ENCODE measurements at places on chromosomes 6 and 20.

GRCh38 chr6:89873721-89874120 lies 20.5 kb upstream of the GJA10 start:
- DNase-seq: no peak

DNA sequence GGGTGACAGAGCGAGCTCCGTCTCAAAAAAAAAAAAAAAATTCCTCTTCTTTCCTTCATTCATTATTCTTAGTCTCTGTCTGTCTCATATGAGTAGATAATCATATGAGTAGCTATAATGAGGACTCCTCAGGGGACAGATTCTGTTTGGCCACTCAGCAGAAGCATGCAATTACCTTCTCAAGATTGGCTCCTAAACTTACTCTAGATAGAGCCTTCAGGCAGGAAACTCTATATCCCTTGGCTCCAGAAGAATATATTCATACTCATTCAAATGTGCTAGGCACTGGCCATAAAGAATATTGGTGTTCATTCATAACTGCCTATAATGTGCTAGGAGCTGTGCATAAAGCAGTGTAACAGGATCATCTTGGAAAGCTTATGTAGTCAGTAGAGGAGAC lies 2.2 kb upstream of the ACAT2 start:
- DNase-seq: no peak

DNA sequence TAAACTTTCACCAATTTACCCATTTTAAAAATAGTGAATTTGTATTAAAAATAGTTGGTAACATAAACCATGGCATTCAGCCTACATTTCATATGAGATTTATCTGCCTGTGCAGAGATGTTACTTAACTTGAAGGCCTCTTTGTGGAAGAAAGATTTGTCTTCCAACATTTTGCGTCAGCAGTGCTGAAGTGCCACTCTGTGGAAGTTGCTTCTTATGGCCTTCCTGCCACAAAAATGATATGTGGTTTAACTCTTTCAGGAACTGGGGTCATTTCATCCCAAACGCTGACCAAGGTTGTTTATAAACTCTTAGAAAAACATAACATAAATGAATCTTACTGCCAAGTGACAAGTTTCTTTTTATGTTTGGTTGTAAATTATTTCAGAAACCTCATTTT lies 246.8 kb downstream of the ARID1B start:
- no peak for DNase-seq

GRCh38 chr6:53066874-53067706 lies 1.9 kb downstream of the FBXO9 start:
- no peak for DNase-seq

DNA sequence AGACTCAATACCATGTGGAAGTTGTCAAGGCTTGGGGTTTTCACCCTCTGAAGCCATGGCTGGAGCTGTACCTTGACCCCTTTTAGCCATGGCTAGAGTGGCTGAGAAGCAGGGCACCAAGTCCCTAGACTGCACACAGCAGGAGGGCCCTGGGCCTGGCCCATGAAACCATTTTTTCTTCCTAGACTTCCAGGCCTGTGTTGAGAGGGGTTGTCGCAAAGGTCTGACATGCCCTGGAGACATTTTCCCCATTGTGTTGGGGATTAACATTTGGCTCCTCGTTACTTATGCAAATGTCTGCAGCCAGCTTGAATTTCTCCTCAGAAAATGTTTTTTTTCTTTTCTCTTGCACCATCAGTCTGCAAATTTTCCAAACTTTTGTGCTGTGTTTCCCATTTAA lies 196.4 kb downstream of the SLC16A10 start:
- no peak for DNase-seq

DNA sequence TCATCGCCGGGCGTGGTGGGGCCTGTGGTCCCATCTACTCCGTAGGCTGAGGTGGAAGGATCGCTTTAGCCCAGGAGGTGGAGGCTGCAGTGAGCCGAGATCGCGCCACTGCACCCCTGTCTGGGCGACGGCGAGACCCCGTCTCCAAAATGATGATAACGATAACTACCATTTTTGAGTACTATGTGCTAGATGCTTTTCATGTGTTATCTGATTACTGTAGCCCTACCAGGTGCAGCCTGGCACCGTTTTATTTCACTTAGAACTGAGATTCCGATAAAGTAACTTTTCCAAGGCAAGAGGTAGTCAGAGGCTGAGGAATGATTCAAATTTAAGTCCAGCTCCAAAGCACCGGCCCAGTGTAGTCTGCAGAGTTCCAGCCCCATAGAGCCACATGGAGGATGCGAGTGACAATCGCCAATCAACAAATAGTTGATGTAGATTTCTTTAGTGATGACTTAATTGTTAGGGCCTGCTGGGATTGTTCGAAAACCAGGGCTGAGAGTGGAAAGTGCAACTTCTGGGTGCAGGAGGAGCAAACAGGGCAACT lies 727 bp downstream of the ERMARD start:
- DNase-seq: no peak

DNA sequence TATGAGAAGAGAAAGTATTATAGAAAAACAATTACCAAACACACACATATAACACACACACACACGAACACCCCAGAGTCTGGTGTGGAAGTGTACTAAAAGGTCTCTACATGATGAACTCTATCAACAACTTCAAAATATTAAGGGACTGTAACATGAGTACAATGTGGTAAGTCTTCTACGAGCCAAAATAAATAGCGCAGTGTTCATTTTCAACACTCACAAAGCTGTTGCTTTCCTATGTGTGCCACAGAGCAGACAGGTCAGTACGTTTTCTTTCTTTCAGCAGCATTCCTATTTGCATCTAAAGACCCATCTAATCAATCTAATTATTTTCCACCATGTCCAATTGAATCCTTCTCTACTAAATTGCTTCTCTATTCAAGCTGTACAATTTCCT lies 12.1 kb upstream of the CNKSR3 start:
- DNase-seq: no peak

DNA sequence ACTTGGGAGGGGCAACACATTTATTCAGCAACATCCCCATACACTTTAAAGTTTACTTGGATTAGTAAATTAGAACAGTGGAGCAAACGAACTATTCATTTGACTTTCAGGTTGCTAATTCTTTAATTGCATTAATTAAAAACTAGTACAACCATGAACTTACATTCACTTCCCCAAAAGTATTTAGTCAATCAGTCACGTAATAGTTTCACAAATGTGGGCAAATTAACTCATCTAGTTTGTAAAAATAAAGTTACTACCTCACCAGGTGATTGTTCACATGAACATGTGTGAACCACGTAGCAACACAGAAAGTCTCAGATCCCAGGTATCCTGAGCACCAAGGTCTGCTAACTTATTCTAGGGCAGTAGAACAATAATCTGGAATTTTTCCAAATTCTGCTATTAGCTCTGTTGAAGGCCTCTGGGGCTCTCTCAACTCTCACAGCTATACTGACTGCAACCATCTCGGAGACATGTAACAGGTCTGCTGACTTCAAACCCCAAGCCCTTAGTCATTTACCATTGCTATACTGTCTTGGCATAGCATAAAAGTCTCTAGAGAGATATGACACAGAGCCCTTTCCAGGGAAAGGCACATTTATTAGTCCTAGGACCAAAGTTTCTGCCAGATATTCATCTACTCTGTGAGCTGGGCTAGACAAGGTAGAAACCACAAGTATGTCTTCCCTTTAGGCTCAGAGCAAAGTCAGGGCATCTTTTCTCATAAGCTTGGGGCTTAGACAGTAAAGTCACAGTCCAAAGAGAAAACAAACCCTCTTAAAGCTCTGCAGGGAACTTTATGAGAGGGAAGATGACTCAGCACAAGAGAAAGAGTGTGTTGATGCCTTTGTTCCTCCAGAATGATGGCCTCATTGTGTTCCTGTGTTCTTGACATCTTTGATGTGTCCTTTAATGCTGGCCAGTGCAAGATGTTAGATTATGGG lies 50.9 kb upstream of the CCDC28A start:
- DNase-seq: no peak

DNA sequence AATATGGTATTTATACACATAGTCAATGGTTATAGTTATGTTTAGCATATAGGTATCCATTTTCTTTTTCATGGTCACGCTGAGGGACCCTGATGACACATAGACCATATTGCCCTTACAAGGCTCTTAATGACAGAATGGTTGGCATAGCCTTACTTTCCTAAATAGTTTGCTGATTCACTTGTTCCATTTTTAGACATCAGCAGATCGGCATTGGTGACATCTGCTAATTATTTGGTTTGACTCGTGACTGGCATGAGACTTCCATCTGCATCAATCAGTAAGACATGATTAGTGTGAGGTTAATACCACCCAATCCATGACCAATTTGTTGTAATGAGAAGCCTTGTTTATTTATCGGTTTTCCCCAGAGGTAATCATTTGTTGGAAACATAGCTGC lies 309.7 kb downstream of the ALDH8A1 start:
- DNase-seq: no peak

- no peak for DNase-seq
These were observed 59.9 kb upstream of the TENT5A start for GRCh38 chr6:81812401-81812800.

GRCh38 chr6:132931936-132932514 lies 117.7 kb downstream of the RPS12 start:
- DNase-seq: no peak

- DNase-seq: peak; percentile 74
These were observed 47.5 kb downstream of the RALGAPA2 start for GRCh38 chr20:20664795-20665589.

DNA sequence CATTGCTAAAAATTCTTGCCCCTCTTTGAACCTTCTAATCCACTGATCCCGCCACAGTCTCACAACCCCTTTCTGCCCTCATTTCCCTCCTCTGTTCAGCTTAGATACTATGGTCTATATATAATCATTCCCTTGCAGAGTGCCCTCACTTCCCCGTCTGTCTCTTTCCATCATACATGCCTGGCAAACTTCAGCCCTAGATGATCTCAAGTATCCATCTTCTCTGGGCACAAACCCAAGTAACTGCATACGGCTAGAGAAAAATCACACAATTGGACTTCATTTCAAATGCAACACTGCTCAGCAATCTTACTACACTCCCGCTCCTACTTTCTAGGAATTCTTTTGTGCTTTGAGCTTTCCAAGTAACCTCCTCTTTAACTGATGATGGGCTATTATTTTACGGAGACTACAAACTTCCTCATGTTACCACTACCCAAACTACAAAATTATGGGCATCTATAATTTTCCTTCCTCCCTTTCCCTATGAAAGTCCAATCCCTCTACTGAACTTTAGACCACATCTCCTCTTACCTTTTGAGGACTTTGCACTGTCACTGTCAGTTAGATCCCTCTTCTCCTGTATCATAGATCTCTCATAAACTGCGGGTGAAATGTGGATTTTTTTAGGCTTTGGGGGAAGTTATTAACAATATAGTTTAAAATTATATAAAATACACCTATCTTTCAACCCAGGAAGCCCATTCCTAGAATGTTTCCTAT lies 135.6 kb downstream of the BTBD9 start:
- DNase-seq: no peak

GRCh38 chr6:138371452-138371711 lies 6.3 kb upstream of the SMIM28 start:
- DNase-seq: no peak

DNA sequence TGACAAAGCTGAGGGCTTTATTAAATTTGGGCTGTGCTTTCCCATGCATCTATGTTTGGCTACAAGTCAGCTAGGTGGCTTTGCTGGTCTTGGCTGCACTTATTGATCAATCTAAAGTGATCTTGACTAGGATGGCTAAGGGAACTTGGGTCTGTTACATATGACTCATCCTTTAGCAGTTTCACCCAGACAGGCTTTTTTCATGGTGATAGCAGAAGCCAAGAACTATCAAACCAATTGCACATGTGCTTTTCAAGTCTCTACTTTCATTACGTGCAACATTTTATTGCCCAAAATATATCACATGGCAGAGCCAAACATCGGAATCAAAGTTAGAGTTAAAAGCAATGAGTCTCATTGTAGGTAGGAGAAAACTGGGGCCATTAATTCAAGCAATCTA lies 626.3 kb downstream of the TENT5A start:
- DNase-seq: no peak

DNA sequence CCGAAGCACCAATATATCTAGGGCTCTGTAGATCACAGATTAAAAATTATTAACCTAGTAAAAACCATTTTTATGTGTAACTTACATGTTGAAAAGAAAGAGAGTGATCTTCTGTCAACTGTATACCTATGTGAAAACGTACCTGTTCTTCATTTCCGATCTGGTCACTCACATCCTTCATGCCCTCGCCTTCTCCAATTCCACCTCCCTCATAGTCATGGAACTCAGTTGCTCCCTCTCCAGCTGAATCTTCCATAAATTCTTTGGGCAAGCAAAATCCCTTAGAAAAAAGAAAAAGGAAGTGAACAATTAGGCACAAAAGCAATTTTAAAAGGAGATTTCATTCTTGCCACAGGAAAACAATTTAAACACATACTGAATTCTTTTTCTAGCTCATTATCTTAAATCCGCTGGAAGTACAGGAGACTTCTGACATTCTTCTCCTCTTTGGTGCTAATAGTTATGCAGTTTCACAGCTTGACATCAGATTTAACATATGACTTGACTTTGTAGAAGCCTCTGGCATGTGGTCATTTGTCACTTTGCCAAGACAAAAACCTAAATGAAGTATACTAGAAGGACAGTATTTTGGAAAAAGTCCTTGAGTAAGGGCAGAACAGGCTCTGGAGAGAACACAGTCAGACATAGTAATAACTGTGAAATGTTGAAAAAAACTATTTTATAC lies 29.5 kb upstream of the LYRM2 start:
- DNase-seq: no peak

- no peak for DNase-seq
These were observed 856 bp downstream of the TP53TG5 start for GRCh38 chr20:45377269-45377668.

DNA sequence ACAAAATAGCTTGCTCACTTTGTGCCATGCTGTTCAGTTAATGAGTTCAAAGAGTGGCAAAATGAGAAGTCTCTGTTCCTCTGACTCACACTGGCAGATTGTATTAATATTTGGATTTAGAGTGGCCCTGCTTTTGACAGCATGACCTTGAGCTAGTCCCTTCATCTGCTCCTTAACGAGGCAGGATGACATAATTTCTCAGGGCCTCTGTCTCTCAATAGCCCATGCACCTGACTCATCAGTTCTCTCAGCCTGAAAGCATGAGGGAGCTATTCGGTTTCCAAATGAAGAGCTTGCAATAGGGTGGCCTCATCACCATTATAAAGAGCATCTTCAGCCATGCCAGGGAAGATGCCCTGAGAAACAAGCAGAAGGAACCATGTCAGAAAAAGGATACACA lies 38.2 kb downstream of the CAP2 start:
- no peak for DNase-seq

GRCh38 chr20:1304710-1305515 lies 24.0 kb downstream of the SDCBP2 start:
- DNase-seq: no peak

- DNase-seq: no peak
These were observed 31.7 kb upstream of the CCR6 start for GRCh38 chr6:167091026-167091804.

GRCh38 chr6:157462956-157463742 lies 82.2 kb downstream of the ZDHHC14 start:
- DNase-seq: no peak

DNA sequence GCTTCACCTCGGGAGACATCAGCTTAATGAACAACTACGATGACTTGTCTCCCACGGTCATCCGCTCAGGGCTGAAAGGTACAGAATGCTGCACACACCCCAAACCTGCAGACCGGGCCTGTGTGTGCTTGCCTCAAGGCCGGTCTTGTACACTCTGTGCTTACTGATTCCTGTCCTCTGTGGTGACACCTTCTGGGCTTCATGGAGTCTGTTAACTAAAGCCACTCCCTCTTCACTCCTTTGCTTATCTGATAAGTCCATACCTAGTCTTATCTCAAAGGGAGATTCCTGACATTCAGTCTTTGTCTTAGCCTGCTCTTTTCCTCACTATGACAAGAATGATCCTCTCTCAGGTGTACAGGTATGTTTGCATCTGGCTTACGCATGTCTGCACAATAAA lies 107.7 kb upstream of the TMEM181 start:
- DNase-seq: no peak

Data from NCI-H748 treated with DMSO at 0.1 percent for 48 hours (cell line).